GM23248 (cell line): ENCODE measurements at places on chromosomes 12 and 14. TPM values are rescaled to one million over a fixed set of nuclear protein-coding genes. Genes with fewer than 3 reads are reported as not detected.

The ZNF705A gene
- not detected in 2 replicates for total RNA-seq

The RTN1 gene
- not detected in 2 replicates for total RNA-seq

The AJUBA gene
- 62.7 and 70.7 TPM in 2 replicates for total RNA-seq

The HIP1R gene
- total RNA-seq: 16.3 and 16.4 TPM in 2 replicates

The RAPGEF3 gene
- 1.3 and 3.7 TPM in 2 replicates for total RNA-seq

DNA sequence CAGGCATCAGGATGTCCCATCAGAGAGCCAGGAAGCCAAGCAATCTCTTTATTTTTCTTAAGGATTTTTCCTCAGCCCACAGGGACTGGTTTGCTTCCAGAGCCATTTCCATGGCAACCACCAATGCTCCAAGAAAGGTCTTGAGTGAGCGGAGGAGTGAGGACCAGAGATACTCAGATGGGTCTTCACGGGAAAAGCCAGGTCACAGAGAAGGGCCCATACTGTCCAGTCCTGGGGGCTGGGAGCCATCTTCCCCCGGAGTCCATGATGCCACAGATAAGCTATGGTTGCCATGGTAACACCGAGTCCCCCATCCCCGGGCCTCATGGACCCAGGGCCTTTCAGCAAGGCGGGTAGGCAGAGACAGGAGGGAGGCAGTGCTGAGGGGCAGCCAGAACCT, 28.6 kb downstream of the CMKLR1 start:
- no peak for DNase-seq

DNA sequence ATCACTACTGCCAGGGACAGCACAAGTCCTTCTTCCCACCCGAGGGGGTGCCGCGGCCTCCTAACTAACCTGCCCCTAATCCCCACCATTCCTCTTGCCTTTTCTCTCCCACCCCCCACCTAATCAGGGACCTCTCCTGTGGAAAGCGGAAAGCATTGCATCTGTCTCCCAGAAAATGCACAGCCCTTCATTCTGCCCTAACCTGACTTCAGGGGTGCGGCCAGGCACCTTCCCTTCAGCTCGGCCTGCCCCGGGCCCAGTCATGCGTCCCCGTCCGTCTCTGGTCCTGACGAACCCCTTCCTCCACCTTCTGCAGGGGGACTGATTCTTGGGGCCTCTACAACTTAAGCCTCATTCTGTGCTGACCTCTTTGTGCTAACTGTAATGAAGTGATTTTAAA, 43.9 kb upstream of the TRAF3 start:
- DNase-seq: no peak

GRCh38 chr14:99207456-99207855, 64.5 kb downstream of the BCL11B start:
- DNase-seq: no peak

- DNase-seq: no peak
Measured at GRCh38 chr12:131900397-131900796, 6.0 kb downstream of the ULK1 start.

DNA sequence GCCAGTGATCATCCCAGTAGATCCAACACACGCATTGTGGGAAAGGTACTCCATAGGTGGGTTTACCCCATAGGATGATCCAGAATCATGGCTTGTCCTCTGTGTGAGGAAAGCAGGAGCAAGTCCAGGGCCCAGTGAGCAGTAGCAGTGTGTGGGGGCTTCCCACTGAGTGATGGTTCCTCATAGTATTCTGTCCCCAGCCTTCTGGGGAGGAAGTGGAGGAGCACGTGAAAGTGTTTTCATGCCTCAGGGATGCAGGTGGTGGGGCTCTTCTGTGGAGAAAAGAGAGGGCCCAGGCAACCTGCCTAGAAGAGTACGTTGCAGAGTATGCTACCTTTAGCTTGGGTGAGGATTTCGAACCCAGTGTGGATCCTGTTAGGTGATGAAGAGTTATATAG, 56.5 kb downstream of the SUSD6 start:
- no peak for DNase-seq

- DNase-seq: no peak
Measured at GRCh38 chr12:67942724-67943123, 46.5 kb upstream of the IFNG-AS1 start.

GRCh38 chr14:78107166-78107565, 63.0 kb upstream of the NRXN3 start:
- DNase-seq: no peak

GRCh38 chr12:111798182-111798581, 31.4 kb downstream of the ALDH2 start:
- DNase-seq: no peak

GRCh38 chr12:51071663-51072062, 11.7 kb downstream of the CSRNP2 start:
- DNase-seq: no peak

DNA sequence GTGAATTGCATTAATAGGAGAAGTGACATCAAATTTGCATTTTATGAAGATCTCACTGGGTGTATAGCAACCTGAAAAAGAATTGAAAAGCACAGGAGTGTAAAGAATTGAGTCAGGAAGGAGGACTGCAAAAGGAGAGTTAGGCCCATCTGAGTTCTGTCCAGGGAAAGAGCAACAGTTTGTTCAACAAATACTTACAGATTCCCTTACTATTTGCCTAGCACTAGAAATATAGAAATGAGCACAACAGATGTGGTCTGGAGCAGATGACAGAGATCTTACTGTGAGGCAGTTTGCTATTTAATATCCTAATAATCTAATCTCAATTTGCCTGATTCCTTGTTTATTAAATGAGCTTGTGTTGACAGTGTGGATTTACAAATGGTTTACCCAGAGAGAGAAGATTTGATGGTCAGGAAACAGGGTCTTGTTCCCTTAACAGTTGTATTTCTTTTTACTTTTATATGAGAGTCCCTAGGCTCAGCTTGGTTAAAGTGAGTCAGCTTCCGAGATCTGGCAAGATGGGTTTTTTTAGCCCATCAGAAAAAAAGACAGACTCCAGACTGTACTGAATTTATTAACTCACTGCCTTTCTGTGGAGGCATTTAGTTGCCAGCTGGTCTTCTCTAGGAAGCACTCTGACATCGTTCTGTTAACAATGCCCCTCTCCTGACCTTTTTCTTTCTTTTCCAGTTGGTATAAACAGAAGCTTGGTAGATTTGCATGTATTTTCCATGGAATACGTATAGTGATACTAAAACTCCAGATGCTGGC, 229.7 kb downstream of the TTC6 start:
- DNase-seq: peak; percentile 4

DNA sequence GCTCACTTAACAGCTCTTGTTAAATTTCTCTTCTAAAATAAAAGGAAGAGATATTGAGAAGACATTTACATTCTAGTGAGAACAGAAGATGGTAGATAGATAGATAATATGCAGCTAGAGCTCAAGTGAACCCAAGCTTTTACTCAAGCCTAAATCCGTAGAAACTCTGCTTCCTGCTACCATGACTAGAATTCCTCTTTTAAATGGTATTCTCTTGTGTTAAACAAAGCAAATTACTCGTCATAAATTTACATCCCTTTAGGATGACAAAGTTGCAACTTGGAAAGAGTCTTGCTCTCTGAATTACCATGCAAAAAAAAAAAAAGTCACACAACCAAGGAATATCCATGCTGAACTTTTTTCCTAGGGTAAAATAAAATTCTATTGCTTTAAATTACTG, 160.7 kb upstream of the LRFN5 start:
- DNase-seq: no peak

- DNase-seq: no peak
Measured at GRCh38 chr14:49280566-49280965, 305.6 kb downstream of the RPS29 start.

GRCh38 chr14:94125659-94126418, 3.6 kb downstream of the IFI27L2 start:
- DNase-seq: no peak

- peak; percentile 73 for DNase-seq
Measured at GRCh38 chr12:121776190-121777098, 17.0 kb downstream of the RHOF start.

- no peak for DNase-seq
Measured at GRCh38 chr12:58481811-58482210, 438.5 kb downstream of the LRIG3 start.
